Naive thymus-derived CD8-positive, alpha-beta T cell (primary cell): ENCODE measurements at places on chromosomes 3 and 15. TPM values are rescaled to one million over a fixed set of nuclear protein-coding genes. Genes with fewer than 3 reads are reported as not detected.
A peak's percentile ranks its signal among the peaks of the same experiment; 100 is the strongest.

Gene PPP1R14D
- not detected for polyA plus RNA-seq

Gene ERC2
- polyA plus RNA-seq, result not detected

Gene ACP3
- not detected for polyA plus RNA-seq

Gene MME
- polyA plus RNA-seq, result not detected

Gene MESP2
- polyA plus RNA-seq, result not detected

Gene NUSAP1
- 1.4 TPM for polyA plus RNA-seq

Gene CFAP92
- 0.18 TPM for polyA plus RNA-seq

- DNase-seq, result no peak
- peaks cover 37% of the 10 kb centered on the region for H3K27me3 ChIP-seq
- H3K27ac ChIP-seq, result no peak overlapping the region
These were observed 20.7 kb upstream of the MYZAP start for GRCh38 chr15:57570994-57571393.

DNA sequence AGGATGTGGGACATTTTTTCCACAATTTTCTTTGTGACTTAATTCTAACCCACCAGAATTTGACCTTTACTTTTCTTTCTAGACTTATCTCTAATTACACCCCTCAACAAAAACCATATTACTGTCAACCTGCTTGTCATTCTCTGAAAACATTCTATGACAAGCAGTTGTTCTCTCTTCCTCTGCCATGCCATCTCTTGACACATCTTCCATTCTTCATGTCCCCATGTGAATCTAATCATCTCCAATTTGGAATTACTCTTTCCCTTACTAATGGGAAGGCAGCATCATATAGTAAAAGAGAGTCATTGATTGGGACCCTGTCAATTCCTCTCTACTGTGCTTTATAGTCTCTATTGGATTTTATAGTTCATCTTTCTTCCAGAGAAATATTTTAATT is 61.3 kb upstream of the P2RY1 start:
- no peak overlapping the region for H3K27ac ChIP-seq
- no peaks in the 10 kb centered on the region for H3K36me3 ChIP-seq
- no peak overlapping the region for H3K4me3 ChIP-seq

DNA sequence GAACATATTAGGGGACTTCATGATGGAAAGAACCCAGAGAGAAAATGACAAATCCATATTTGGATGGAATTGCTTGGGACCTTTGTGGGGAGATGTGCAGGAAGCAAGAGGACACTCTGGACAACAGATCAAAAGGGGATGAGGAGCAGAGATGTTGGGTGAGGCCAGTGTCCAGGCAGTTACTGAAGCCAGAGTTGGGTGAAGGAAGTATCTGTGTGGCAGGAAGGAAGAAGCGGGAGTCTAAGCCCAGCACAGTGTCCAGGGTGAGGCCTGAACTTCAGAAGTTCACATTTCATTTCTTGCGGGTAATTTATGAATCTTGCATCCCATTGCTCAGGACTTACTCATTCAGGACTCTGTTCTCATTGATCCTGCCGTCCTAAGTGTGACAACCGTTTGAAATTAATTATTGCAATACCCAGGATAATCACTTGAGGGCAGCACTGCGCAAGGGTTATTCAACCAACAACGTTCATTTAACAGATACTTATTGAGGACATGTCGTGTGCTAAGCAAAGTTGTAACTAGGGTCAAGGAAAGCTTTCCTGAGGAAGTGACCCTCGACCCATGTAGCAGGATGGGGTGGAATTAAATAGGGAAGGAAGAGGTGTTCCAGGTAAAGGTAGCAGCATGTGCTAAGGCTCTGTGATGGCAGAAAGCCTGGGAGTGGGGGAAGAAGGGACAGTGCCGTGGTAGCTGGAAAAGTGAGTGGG is 61.3 kb upstream of the CMTM8 start:
- peak overlapping the region; percentile 51 for H3K4me3 ChIP-seq
- peak; percentile 73 for DNase-seq
- H3K27ac ChIP-seq, result peak overlapping the region; percentile 82
- H3K4me1 ChIP-seq, result peaks cover 15% of the 10 kb centered on the region
- peaks cover 4% of the 10 kb centered on the region for H3K27me3 ChIP-seq
- H3K36me3 ChIP-seq, result peaks cover 7% of the 10 kb centered on the region

DNA sequence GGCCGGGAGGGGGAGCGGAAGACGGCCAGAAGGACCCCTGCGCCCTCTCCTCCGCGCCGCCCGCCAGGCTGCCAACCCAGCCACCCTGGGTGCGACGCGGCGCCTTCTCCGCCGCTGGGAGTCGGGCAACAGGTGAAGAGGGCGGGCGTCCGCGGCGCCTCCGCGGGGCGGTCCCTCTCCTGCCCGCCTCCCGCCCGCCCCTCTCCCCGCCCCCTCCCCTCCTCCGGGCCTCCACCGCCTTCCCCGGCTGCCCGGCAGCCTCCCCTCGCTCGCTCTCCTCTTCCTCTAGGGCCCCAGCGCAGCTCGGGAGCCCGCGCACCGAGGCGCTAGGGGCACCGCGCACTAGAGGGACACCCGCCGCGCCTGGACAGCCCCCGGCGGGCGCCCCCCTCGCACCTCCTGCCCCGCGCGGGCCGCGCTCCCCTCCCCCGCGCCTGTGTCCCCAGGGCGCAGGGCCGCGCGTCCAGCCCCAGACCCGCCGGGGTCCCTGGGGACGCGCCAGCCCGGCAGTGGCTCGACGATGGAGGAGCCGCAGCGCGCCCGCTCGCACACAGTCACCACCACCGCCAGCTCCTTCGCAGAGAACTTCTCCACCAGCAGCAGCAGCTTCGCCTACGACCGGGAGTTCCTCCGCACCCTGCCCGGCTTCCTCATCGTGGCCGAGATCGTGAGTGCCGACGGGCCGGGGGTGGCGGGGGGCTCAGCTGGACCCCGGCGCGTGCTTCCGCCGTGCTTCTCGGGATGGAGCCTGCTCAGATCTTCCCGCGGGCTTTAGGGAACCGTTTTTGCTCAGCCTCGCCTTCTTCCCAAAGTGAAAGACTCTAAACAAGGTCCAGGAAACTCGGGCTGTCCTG is at the start of gene CMTM8:
CMTM8 (plus strand) TSS at position 228 of the 854 bp plus-strand sequence; CDS start at position 521, 293 bp downstream.
- DNase-seq, result peak; percentile 64
- peaks cover 29% of the 10 kb centered on the region for H3K4me1 ChIP-seq
- no peaks in the 10 kb centered on the region for H3K27me3 ChIP-seq
- no peaks in the 10 kb centered on the region for H3K36me3 ChIP-seq
- peak within 1 kb of the TSS; percentile 82 for H3K4me3 ChIP-seq

DNA sequence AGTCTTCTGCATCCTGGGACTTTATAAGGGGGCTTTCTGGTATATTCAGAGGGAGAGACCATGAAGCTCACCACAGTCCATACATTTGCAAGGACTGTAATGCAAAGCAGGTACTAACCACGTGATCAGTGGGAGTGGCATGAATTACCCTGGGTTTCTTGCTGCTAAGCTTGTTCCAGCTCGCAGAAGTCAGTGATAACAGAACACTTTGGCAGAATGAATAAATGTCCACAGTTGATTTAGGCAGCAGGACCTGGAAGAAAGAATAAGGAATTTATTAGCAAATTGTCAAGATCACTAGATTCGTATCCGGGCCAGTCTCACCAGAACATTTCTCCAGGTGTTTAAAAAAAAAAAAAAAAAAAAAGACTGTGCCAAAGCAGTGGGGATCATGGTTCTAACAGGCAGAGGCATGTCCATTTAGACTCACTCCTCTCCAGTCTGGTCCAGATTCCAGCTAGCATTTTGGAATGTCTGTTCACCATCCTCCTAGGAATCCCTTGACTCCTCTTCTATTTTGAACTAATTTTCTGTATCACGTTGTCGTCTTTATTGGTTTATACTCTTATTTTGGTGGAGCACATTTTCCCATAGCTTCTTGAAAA is 24.5 kb downstream of the HHLA2 start:
- peaks cover 2% of the 10 kb centered on the region for H3K27me3 ChIP-seq
- peaks cover 2% of the 10 kb centered on the region for H3K4me1 ChIP-seq
- no peak for DNase-seq
- H3K27ac ChIP-seq, result no peak overlapping the region
- no peaks in the 10 kb centered on the region for H3K36me3 ChIP-seq

DNA sequence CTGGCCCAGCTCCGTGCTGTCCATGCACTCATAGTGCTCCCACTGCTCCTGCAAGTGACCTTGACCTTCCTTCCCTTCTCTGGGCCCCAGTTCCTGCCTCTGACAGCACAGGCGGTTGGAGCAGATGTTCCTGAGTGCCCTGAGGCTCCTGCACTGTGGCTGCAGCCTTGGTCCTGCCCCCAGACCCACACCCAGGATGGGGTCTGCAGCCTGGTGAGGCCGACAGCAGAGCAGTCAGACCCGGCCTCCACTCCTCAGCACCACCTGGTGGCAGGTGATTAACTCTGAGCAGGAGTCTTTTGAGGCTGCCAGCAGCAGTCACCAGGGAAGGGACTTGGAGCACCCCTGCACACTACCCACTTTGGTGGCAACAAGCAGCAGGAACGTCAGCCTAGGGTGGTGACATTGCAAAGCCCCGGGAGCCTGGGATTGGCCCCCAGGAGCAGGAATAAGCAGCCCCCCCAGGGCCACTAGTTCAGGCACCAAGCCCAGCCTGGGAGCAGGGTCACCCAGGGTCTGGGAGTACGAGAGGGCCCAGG is 64.6 kb downstream of the CYP11A1 start:
- no peak for DNase-seq
- no peak overlapping the region for H3K27ac ChIP-seq
- H3K27me3 ChIP-seq, result peaks cover 35% of the 10 kb centered on the region

- H3K4me3 ChIP-seq, result no peak overlapping the region
- no peaks in the 10 kb centered on the region for H3K4me1 ChIP-seq
- no peak for DNase-seq
- H3K27me3 ChIP-seq, result no peaks in the 10 kb centered on the region
- no peaks in the 10 kb centered on the region for H3K36me3 ChIP-seq
These were observed 71.9 kb downstream of the ARHGEF26 start for GRCh38 chr3:154193000-154193615.

DNA sequence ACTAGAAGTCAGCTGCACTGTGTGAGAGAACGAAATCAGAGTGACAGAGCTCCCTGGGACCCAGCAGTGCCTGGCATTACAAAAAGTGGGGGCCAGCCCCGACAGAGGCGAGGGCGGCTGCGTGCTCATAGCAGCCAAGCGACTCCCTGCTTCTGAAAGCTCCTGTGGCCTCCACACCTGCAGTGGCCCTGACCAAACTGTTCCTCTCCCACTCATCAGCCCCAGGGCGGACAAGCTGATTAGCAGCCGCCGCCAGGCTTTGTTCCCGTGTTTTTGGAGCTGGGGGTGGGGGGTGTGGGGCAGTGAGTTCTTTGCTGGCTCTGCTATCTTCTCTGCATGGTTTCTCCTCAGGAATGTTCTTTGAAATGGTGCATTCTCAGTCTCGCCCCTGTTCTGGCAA is 58.1 kb downstream of the DGKG start:
- H3K27me3 ChIP-seq, result peaks cover 5% of the 10 kb centered on the region
- H3K36me3 ChIP-seq, result no peaks in the 10 kb centered on the region
- H3K4me1 ChIP-seq, result no peaks in the 10 kb centered on the region
- H3K27ac ChIP-seq, result no peak overlapping the region
- H3K4me3 ChIP-seq, result no peak overlapping the region

DNA sequence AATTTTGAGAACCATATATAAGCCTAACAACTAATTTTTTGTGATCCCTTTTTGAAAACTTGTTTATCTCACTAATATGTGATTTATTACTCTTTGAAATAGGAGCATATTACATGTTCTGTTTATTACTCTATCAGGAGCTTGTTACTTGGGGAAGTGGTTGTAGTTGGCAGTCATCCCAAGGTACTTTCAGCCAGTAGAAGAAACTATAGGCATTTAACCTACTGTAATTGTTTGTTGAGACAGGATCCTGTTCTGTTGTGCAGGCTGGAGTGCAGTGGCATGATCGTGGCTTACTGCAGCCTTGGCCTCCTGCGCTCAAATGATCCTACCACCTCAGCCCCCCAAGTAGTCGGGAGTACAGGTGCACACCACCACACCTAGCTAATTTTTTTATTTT is 195.6 kb downstream of the TCF12 start:
- peaks cover 45% of the 10 kb centered on the region for H3K4me1 ChIP-seq
- no peaks in the 10 kb centered on the region for H3K27me3 ChIP-seq
- DNase-seq, result no peak
- no peak overlapping the region for H3K4me3 ChIP-seq

DNA sequence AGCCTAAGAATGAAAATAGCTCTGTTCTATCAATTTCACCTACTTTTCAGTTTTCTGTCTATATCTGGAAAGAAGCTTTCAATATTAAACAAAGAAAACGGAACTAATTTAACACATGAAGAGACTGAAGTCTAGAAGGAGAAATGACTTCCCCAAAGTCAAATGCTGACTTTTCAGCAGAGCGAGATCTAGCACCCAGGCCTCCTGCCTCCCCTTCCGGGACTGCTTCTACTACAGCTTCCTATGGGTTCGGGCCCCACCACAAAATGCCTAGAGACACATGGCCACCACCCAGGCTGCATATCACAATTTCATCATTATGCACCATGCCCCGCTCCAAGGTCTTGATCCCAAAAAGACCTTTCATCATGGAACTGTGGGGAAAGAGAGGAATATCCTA is 104.5 kb downstream of the SST start:
- DNase-seq, result no peak
- H3K36me3 ChIP-seq, result no peaks in the 10 kb centered on the region
- no peak overlapping the region for H3K4me3 ChIP-seq
- H3K27me3 ChIP-seq, result peaks cover 23% of the 10 kb centered on the region
- H3K4me1 ChIP-seq, result no peaks in the 10 kb centered on the region
- H3K27ac ChIP-seq, result no peak overlapping the region

DNA sequence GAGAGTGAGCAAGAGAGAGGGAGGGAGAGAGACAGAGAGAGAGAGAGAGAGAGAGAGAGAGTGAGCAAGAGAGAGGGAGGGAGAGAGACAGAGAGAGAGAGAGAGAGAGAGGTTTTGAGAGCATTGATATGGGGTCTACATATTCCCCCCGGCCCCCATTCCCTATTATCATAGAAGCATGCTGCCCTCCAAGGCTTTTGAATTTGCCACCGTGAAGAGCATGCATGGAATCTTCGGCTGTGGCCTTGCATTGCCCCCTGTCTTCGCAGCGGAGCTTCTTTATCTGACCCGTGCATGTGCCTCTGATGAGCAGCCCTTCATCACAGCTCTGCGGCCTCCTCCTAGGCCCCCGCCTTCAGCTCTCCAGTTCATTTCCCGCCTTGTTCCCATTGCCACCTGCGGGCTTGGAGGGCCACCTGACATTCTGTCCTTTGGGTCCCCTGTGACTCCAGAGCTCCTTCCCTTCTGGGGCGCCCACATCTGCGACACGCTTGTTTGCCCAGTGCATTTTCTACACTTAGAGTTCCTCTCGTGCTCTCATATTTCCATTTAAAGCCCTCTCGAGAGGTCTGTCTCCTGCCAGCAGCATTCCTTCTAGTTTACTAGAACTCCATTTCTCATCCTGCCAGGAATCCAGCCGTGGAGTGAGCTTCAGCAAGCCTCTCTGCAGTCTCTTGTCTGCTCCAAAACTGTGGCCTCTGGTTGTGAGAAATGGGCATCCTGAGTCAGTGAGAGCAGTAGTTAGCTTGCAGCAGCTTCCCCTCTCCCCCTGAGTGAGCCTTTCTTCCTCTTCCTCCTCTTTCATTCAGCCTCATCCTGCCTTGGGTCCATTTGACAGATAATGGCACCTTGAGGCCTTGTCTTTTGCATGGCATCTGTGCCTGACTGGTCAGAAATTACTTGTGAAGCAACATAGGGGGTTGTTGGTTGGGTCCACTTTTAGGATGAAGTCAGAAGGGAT is 25.3 kb downstream of the LPP start:
- H3K27me3 ChIP-seq, result no peaks in the 10 kb centered on the region
- H3K27ac ChIP-seq, result peak overlapping the region; percentile 6
- no peak for DNase-seq
- peaks cover 7% of the 10 kb centered on the region for H3K36me3 ChIP-seq

- H3K36me3 ChIP-seq, result no peaks in the 10 kb centered on the region
- DNase-seq, result no peak
- H3K27me3 ChIP-seq, result no peaks in the 10 kb centered on the region
- H3K4me1 ChIP-seq, result no peaks in the 10 kb centered on the region
- H3K4me3 ChIP-seq, result no peak overlapping the region
- H3K27ac ChIP-seq, result no peak overlapping the region
These were observed 40.2 kb downstream of the SLC9A9 start for GRCh38 chr3:143808030-143808429.

- H3K27ac ChIP-seq, result no peak overlapping the region
- no peak overlapping the region for H3K4me3 ChIP-seq
- H3K4me1 ChIP-seq, result no peaks in the 10 kb centered on the region
- no peak for DNase-seq
These were observed 383.9 kb upstream of the DPH6 start for GRCh38 chr15:35929740-35930444.
